Urothelium cell line (cell line): ENCODE measurements at places on chromosomes 3 and 15.

DNA sequence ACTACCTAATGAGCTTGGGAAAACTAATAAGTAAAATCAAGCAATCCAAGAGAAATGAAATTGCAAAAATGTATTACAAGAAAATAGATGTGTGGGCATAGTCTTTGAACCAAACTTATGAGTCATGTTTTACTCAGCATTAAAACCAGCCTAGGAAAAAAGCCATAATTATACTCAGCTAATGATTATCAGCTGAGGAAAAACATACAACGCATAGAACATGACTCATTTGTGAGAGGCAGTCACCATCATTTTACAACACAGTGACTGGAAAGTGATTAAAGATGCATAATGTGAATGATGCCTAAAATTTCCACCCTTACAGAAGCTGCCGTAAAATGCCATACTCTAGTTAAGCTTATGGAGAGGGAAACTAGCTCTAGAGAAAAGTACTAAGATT lies 238.0 kb upstream of the EOMES start:
- no peak for DNase-seq

GRCh38 chr3:188792793-188793192 lies 379.0 kb upstream of the TPRG1 start:
- no peak for DNase-seq

DNA sequence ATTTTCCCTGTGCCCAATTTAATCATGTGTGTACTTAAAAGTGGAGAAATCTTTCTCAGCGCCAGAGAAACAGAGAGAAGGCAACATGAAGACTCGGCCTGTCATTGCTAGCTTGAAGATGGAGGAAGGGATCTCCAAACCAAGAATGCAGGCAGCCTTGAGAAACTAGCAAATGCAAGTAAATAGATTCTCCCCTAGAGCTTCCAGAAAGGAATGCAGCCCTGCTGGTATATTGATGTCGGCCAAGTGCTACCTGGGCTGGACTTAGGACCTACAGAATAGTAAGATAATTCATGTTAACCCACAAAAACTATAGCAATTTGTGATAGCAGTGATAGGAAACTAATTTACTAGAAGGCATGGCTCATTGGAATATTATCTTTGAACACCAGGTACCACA lies 150.9 kb upstream of the ABI3BP start:
- no peak for DNase-seq

- DNase-seq = no peak
Observed at GRCh38 chr3:4604693-4605092, 111.5 kb downstream of the ITPR1 start.

- no peak for DNase-seq
Observed at GRCh38 chr3:172553526-172554252, 30.5 kb upstream of the TNFSF10 start.

GRCh38 chr3:10771486-10772270 lies 44.4 kb upstream of the SLC6A11 start:
- DNase-seq = no peak

- DNase-seq = peak; percentile 85
Observed at GRCh38 chr3:179652447-179653095, at the start of gene USP13. TSS of gene USP13 (plus strand) at chr3:179653040. CDS start at chr3:179653226, 186 bp downstream.

GRCh38 chr3:119145128-119145499 lies 851 bp upstream of the TEX55 start:
- no peak for DNase-seq

- no peak for DNase-seq
Observed at GRCh38 chr3:10638466-10638865, 133.1 kb upstream of the ATP2B2 start.

DNA sequence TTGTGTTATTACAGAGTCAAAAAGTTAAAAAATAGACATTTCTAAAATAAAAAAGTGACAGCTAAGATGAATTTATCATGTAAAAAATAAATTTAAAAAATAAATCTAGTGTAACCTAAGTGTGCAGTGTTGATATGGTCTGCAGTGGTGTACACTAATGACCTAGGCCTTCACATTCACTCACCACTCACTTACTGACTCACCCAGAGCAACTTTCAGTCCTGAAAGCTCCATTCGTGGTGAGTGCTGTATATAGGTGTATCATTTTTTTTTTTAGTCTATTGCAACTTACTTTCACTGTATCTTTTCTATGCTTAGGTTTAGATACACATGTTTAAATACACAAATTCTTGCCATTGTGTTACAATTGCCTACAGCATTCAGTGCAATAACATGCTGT lies 459.4 kb upstream of the ROBO1 start:
- DNase-seq = no peak

DNA sequence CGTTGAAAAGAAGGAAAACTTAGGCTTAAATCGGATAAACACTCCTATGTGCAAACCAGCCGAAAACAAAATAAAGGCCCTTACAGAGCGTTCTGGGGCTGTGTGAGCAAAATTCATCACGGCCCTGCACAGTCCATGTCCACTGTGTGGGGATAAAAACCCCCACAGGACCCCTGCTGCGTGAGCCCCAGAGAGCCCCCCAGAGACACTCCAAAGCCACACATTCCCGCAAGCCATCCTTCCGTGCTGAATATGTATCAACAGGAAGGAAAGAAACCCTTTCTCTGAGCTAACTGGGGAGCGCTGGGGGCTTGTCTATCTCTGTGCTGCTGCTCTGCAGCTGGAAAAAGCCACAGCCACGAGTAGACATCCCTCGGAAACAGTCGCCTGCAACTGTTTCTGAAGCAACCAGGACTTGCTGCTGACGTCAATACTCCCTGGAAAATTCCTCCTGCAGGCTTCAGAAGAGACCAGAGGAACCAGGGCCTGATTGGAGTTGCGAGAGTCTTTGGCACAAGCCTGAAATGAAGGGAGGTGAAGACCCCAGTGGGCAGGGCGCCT lies 72.7 kb downstream of the NUP210 start:
- DNase-seq = no peak

GRCh38 chr3:60707452-60708020 lies 543.7 kb downstream of the FHIT start:
- DNase-seq = no peak

- DNase-seq = no peak
Observed at GRCh38 chr15:39253552-39253951, 327.3 kb upstream of the THBS1 start.

DNA sequence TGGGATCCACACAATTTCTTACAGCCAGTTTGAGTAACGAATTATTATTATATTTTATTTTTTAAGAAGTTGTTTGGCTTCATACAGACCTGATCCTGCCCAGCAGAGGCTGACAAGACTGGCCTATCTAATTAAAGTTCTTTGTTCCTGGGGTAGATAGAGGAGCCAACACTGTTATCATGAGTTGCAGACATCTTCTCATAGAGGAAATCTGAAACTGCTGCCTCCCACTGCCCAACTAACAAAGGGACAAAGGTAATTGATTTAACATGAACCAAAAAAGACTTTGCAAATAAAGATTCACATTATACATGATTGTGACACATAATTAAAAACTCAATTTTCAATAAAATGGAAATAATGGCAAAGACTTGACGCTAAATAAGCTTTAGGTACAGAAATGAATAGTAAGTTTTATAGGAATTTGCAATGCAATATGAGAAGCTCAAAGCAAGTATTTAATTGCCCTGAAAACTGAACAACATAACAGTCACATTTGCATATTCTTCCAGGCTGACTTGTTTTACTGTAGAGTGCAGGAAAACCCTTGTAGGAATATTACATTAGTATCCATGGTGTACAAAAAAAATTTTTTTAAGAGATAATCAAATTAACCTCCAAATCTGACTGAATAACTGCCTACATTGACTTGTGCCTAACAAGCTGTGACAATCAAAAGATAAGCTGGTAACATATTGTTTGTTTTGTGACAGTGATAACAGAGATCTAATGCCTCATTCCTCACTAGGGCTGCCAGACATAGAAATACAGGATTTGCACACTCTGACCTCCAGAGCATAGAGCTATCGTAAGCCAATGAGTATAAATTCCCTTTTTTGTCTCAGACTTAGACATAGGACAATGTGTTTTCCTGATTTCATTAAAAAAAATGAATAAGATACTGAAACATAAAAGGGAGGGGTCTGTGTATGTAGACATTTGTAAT lies 273.2 kb downstream of the MFSD1 start:
- no peak for DNase-seq

DNA sequence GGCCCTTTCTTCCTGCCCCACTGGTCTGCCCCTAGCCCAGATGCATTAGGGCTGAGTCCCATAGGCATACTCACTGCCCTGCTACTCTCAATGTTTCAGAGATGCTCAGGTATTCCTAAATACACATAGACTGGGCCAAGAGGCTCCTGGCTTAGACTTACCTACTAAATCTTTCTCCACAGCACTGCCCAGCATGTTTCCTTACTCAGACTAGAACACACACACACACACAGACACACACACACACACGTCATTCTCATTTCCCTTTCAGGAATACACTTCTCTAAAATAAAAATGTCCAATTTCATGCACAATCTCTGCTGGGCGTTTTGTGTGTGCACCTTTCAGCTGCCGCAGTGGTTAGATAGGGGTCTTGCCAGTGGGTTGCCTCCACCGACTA lies 175.7 kb downstream of the FAM43A start:
- DNase-seq = no peak

GRCh38 chr3:58173669-58174398 lies 36.9 kb downstream of the DNASE1L3 start:
- no peak for DNase-seq

DNA sequence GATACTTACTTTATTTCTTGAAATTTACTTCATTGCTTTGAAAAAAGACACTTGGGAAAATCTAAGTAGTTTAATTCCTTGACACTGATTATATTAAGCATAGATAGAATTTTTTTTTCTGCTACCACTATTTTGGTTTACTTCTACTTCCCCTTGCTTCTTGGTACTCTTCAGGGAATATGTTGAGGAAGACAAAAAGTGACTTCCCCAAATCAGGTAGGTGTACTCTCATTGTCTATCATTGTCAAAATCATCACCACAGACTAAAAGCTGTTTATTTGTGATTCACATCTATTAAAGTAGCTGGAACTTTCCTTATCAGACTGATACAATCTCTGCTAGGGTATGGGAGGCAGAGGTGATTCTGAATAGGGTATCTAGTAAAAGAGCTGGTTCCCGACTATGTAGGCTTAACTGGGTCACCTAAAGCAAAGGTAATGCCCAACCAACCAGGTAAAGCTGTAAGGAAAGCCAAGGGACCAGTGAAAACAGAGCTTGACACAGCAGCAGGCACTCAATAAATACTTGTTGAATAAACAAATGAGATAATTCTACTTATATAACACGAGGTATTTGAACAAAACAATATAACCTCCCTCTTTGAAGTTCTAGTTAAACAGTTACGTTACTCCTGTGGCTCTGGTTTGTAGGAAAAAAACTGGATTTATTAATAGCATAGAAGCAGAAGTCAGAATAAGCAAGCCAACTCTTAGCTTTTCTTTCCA lies 346.9 kb downstream of the PLCL2 start:
- no peak for DNase-seq

DNA sequence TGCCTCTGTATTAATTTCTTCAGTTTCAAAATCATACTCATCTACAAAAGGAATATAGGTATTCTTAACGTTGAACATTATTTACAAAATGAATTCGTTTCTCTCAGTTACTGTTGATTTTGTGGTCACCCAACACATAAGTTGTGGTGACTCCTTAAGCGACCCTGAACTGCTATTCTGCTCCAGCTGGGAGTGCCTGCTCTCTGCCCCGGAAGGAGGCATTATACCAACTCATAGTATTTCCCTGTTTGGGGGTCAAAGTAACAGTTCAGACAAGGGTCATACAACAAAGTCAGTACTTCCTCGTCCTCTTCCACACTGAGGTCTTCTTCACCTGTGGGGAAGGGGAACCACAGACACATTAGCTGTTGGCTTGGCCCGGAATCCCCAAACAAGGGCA lies 75.7 kb upstream of the FAM3D start:
- DNase-seq = no peak

- DNase-seq = peak; percentile 86
Observed at GRCh38 chr15:63436872-63437375, 55.3 kb upstream of the CA12 start.

DNA sequence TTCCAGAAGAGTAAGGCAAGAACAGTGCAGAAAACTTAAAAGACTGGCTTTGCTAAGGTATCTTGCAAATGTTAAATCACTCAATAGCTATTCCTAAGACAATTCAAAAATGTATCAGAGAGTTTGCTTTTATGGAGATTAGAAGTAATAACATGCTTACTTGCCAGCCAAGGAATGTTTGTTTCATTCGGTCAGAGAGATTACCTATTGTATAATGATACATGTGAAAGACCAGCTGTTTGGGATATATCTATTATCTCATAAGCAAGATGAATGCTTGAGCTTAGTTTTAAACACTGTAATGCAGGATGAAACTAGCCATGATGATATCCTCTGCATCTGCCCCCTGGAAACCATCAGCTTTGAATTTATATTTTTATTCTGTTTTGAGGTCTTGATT lies 70.7 kb downstream of the MAP2K5 start:
- no peak for DNase-seq

- no peak for DNase-seq
Observed at GRCh38 chr3:18308096-18308650, 117.0 kb downstream of the SATB1 start.

DNA sequence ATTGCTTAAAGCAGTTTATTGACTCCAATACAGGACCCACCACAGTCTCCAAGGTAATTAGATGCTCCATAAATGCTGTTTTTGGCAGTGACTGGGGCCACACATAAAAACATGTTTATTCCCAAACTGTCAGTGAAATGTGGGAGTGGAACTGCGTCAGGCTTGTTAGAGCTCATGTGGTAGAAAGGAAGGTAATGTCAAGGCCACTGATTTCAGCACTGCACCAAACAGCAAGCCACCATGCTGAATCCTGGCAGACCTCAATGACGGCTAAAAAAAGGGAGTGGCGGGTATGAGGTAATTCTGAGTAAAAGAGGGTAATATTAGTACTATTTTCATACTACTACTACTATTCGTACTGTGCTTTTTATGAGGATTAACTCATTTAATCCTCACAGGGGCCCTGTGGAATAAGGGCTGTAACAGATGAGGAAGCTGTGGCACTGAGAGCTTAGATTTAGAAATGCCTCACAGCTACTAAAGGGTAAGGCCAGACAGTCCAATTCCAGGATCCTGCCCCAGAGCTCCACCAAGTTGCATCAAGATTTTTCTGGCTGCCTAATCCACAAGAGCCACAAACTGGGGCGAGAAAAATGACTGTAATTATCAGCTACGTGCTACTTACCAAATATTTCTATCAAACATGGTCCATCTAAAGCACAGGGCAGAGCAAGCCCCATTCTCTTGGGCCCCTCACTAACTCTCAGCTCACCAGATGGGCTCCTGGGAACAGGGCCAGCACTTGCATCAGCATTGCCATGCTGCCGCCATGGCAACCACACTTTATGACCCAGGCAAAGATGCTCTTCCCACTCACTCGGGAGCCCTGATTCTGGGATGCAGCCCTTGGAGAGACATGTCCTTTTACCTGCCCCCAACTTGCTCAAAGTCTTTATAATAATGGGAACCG lies 83.6 kb upstream of the SPATA12 start:
- no peak for DNase-seq

DNA sequence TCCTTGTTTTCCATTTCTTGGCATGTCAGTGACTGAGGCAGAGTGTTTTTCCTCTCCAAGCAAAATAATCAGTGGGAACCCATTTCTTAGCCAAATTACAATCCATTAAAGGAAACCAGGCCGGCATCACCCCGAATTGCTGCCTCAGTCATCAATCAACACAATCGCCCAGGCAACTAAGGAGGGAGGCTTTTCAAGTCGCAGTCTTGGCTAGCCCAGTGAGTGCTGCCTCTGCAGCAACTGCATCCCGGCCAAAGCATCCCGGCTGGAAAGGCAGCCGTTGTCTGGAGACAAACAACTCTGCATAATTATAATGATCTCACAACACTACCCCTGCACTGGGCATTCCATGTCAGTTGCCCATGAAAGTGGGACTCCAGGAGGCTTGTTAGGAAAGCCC lies 213.5 kb upstream of the PRICKLE2 start:
- no peak for DNase-seq
